ENCODE measurements at places on chromosomes 16 and 17.

DNA sequence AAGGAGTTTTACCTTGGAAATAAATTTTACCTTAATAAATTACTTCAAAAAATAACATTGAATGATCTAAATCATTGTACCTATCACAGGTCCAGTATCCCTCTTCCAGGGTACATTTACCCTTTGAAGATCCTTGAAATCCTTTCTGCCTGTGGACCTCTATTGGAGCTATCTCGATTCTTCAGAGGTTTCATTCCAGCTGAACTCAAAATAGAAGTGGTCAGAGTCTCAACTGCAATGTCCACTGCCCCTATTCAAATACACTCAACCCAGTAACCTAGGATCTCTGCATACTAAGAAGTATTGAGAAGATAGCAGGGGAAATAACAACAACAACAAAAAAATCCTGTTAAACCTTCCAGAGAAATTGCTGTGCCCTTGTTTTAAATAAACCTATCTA is 9.3 kb downstream of the ABCA5 start:
- DNase-seq: no peak

GRCh38 chr16:87328846-87329245 is 11.7 kb upstream of the C16orf95 start:
- no peak for DNase-seq

DNA sequence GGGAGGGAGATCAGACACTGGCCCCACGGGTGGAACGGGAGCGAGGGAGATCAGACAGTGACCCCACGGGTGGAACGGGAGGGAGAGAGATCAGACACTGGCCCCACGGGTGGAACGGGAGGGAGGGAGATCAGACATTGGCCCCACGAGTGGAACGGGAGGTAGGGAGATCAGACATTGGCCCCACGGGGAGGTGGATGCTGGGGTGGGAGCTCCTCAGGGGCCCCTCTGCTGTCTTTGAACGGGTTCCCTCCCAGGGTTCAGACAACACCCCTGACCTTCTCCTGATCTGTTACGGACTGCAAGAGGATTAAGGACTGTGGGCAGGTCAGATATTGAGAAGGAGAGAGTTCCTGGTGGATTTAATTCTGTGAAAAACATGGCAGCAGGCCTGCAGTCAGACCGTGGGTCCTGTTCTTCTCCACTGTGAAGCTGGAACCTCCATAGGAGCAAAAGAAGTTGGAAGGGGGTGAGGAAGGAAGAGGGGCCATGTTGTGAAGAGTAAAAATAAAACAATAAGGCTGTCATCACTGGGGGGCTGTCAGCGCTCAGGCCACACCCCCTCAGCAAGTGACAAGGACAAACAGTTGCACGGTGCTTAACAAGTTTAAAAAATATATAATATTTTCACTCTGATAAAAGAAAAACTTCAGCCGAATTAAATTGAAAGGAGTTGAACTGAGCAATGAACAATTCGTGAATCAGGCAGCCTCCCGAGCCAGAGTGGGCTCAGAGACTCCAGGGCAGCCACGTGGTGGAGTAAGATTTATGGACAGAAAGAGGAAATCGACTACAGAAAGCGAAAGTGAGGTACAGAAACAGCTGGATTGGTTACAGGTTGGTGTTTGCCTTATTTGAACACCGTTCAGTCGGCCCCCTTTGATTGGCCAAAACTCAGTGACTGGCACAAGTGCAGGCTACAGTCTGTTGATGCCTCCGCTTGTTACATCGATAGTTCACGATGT is 348.7 kb upstream of the TNRC6C start:
- no peak for DNase-seq

DNA sequence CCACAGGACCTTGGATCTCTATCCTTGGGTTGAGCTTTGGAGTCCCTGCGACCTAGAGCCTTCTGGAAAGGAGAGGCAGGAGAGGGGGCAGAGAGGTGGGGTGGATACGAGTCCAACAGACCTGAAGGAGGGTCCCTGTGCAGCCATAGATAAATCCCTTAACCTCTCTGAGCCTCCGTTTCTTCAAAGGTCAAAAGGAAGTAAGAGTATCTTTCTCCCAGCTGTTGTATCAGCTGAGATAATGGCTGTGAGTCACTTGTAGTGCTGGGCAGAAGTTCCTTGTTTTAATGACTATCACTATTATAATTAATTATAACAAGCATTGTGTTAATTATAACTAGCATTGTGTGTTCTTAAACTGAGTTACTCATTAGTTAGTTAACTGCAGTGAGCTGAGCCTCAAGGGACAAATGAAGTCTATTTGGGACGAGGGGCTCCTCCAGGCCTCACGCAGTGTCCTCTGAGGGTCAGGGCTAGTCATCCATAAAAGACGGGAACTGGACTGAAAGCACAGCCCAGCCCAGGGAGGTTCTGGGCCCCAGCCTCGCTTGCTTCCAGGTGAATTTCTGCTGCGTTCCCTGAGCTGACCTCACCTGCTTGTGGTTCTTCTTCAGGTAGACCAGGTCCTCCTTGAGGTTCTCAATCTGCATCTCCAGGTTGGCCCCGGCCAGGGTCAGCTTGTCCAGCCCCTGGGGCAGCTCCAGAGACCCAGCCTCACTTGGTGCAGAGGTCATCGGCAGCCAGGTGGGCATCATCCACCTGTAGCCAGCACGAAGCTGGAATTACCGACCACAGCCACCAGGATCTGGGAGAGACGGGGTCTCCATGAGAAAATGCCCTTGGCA is 5.7 kb upstream of the KRT17 start:
- DNase-seq: no peak

GRCh38 chr17:7555320-7555948 is 3.1 kb upstream of the TNFSF13 start:
- no peak for DNase-seq

- DNase-seq: no peak
Observed at GRCh38 chr17:13114601-13115031, 96.8 kb upstream of the ELAC2 start.

DNA sequence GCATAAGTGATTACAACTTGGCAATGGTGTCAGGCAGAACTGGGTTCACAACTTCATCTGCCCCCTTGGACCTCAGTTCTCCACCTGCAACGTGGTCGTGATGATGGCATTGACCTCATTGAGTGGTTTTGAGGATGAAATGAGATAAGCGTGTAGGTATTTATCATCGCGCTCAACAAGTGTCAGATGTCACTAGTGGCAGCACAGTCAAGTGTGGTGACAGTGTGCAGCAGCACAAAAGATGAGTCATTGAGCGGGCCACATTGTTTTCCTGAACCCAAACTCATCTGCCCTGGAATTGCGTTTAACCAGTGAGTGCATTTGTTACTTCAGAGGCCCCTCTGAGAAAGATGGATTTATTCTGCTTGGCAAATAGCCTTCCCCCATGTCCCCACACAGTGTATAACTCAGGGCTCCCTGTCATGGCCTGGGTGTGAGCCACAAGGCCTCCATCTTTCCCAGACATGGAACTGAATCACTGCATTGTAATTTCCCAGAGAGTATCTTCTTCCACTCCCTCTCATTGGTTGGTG is 20.9 kb downstream of the IRX3 start:
- no peak for DNase-seq
